ENCODE measurements at places on chromosomes 13 and 19.

DNA sequence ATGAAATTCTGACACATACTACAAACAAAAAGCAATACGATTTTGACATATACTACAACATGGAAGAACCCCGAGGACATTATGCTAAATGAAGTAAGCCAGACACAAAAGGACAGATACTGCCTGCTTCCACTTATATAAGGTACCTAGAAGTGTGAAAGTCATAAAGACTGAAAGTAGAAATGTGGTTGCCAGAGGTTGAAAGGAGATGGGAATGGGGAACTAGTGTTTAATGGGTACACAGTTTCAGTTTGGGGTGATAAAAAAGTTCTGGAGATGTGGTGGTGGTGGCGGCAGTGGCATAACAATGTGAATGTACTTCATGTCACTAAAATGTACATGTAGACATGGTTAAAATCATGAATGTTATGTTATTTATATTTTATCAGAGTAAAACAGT is 12.1 kb upstream of the NDFIP2 start:
- H3K27ac ChIP-seq, result no peak overlapping the region
- H3K36me3 ChIP-seq, result no peaks in the 10 kb centered on the region
- no peak for DNase-seq

DNA sequence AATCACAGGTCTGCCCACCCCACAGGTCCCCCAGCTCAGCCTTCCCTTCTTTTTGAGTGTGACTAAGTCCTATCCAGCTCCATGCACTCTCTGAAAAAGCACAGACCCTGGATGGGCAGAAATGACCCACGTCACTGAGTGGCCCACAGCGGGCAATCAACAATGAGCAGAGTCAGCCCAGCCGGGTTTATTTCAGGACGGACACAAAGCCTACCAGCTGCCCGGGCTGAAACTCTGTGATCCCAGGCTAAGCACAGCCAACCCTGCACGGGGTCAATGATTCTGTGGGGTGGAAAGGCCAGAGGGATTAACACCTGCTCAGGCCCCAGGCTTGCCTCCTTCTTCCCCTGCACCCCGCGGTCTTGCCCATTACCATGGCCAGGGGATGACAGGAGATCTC is 8.4 kb downstream of the NAPA start:
- H3K27me3 ChIP-seq, result no peaks in the 10 kb centered on the region
- no peak for DNase-seq
- H3K4me3 ChIP-seq, result no peak overlapping the region
- no peaks in the 10 kb centered on the region for H3K36me3 ChIP-seq

DNA sequence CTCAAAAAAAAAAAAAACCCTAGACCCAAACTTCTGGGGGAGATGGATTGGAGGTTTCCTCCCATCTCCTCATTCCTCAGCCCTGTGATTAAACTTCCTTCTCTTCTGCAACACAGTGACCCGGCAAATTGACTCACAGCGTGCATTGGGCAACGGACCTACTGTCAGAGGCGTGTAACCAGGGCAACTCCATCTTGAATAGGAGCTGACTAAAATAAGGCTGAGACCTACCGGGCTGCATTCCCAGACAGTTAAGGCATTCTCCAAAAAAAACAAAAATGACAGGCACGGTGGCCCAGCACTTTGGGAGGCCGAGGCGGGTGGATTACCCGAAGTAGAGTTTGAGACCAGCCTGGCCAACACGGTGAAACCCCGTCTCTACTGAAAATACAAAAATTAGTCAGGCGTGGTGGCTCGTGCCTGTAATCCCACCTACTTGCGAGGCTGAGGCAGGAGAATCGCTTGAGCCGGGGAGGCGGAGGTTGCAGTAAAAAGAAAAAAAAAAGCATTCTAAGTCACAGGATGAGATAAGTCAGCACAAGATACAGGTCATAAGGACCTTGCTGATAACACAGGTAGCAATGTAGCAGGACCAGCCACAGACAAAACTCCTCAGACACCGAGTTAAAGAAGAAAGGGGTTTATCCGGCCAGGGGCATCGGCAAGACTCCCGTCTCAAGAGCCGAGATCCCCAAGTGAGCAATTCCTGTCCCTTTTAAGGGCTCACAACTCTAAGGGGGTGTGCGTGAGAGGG is 5.4 kb upstream of the NLRP7 start:
- peaks cover 23% of the 10 kb centered on the region for H3K27me3 ChIP-seq
- no peak overlapping the region for H3K27ac ChIP-seq
- no peaks in the 10 kb centered on the region for H3K36me3 ChIP-seq
- peak; percentile 49 for DNase-seq
- no peaks in the 10 kb centered on the region for H3K4me1 ChIP-seq

DNA sequence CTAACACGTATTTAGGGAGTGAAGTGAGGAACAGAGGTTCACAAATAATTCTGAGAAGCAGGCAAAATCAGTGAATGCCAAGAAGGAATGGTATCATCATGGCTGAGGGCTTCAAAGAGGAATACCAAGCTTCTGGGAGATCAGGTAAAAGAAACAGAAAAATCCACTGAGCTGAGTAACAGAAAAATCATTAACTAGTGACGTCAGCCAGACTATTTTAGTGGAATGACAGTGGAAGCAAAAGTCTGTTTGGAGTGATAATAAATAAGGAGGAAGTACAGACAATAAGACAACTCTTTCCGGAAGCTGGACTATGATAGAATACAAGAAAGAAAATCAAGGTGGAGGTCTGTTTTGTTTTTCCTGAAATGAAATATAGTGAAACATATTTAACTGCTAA is 83.5 kb downstream of the SACS start:
- no peak for DNase-seq
- no peak overlapping the region for H3K27ac ChIP-seq
- no peaks in the 10 kb centered on the region for H3K4me1 ChIP-seq
- H3K27me3 ChIP-seq, result no peaks in the 10 kb centered on the region
- no peak overlapping the region for H3K4me3 ChIP-seq
- H3K36me3 ChIP-seq, result peaks cover 36% of the 10 kb centered on the region

GRCh38 chr13:28489524-28489931 is 5.4 kb downstream of the FLT1 start:
- no peaks in the 10 kb centered on the region for H3K4me1 ChIP-seq
- peaks cover 60% of the 10 kb centered on the region for H3K27me3 ChIP-seq

GRCh38 chr19:46133777-46134241 is 9.3 kb upstream of the IGFL3 start:
- peaks cover 14% of the 10 kb centered on the region for H3K27me3 ChIP-seq
- no peak overlapping the region for H3K27ac ChIP-seq
- no peak for DNase-seq
- H3K4me1 ChIP-seq, result peaks cover 11% of the 10 kb centered on the region

DNA sequence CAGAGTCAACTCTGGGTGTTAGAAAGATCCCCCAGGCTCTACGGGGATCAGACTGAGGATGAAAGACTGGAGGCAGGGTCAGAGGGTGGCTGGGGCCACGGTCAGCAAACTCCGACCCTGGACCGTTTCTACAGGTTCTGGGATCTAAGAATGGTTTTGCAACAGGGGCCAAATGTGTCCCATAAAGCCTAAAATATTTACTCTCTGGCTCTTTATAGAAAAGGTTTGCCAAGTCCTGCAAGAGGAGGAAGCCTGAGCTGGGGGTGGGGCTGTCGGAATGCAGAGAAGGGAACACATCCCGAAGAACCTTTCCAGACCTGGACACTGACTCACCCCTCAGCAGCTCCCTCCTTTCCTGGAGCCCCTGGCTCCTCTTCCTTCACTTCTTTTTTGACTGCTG is 20.7 kb downstream of the LIG1 start:
- no peak for DNase-seq
- H3K27ac ChIP-seq, result no peak overlapping the region
- peaks cover 6% of the 10 kb centered on the region for H3K36me3 ChIP-seq
- H3K4me1 ChIP-seq, result no peaks in the 10 kb centered on the region
- no peak overlapping the region for H3K4me3 ChIP-seq

DNA sequence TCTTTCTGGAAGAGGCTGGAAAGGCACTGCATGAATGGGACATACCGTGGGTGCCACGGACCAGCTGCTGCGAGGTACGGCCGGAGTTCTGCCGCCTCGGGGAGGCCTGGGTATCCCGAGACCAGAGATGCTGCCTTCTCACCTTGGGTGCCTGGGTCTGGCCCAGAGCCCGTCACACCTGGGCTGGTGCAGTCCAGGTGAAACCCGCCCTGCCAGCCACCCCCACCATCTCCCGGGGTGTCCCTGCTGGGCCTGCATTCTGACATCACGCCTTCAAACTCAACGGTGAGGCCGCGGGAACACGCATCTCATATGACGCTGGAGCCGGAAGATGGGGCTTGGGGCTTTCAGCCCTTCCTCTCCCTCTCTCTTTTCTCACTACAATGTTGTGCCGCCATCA is 98.0 kb downstream of the GADD45B start:
- no peaks in the 10 kb centered on the region for H3K36me3 ChIP-seq
- no peak for DNase-seq
- H3K27me3 ChIP-seq, result no peaks in the 10 kb centered on the region
- no peak overlapping the region for H3K4me3 ChIP-seq

- no peak overlapping the region for H3K27ac ChIP-seq
- DNase-seq, result no peak
- H3K36me3 ChIP-seq, result no peaks in the 10 kb centered on the region
- H3K27me3 ChIP-seq, result no peaks in the 10 kb centered on the region
Observed at GRCh38 chr13:101289764-101290163, 126.5 kb downstream of the NALCN start.

DNA sequence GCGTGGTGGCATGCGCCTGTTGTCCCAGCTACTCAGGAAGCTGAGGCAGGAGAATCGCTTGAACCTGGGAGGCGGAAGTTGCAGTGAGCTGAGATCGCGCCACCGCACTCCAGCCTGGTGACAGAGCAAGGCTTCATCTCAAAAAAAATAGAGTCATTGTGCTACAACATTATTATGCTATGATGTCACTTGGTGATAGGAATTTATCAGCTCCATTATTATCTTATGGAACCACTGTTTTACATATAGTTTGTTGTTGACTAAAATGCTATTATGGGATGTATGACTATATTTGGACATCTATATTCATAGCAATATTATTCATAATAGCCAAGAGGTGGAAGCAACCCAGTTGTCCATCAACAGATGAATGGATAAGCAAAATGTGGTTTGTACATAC is 26.4 kb upstream of the SLC7A1 start:
- H3K27ac ChIP-seq, result no peak overlapping the region
- no peaks in the 10 kb centered on the region for H3K36me3 ChIP-seq
- no peak for DNase-seq
- H3K4me3 ChIP-seq, result no peak overlapping the region
- no peaks in the 10 kb centered on the region for H3K4me1 ChIP-seq
- H3K27me3 ChIP-seq, result peaks cover 28% of the 10 kb centered on the region

- no peaks in the 10 kb centered on the region for H3K36me3 ChIP-seq
- no peak for DNase-seq
Observed at GRCh38 chr19:50640368-50640767, 687 bp upstream of the SYT3 start.

DNA sequence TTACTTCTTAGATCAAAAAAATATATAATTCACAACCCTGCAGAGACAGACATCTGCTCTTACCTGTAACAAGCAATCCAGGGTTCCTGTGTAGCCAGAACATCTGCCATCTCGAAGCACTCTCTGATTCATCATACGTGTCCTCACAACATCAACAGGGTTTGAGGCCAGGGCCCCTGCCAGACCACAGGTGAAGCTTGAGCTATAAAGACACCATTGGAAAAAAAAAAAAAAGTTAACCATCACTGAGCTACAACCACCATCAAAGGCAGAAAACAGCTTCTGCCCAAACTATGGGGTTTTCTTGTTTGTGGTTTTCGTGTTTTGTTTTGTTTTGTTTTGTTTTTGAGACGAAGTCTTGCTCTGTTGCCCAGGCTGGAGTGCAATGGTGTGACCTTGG is 19.3 kb downstream of the SLC25A30 start:
- H3K4me1 ChIP-seq, result no peaks in the 10 kb centered on the region
- no peak overlapping the region for H3K27ac ChIP-seq
- H3K27me3 ChIP-seq, result no peaks in the 10 kb centered on the region
- no peak overlapping the region for H3K4me3 ChIP-seq

GRCh38 chr13:51240958-51241357 is 18.8 kb downstream of the FAM124A start:
- H3K36me3 ChIP-seq, result no peaks in the 10 kb centered on the region
- no peaks in the 10 kb centered on the region for H3K4me1 ChIP-seq
- no peak overlapping the region for H3K4me3 ChIP-seq
- H3K27me3 ChIP-seq, result no peaks in the 10 kb centered on the region
- no peak overlapping the region for H3K27ac ChIP-seq

DNA sequence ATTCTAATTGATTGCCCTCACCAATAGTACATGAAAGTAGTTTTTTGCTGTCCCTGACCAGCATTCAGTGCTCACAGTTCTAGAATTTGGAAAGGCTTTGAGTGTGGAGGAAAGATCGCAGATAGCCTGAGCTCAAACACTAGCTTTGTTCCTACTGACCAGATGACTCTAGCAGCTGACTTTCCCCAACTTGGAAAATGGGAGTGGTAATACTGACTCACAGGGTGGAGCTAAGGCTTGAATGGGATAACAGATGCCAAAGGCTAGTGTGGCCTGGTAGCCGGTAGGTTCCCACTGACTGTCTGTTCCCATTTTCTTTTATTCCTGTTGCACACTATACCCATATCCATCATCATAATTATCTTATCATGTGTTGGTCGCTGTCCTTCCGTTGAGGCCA is 3.7 kb downstream of the ZSCAN22 start:
- H3K27me3 ChIP-seq, result no peaks in the 10 kb centered on the region
- DNase-seq, result peak; percentile 88
- peaks cover 21% of the 10 kb centered on the region for H3K4me1 ChIP-seq
- no peaks in the 10 kb centered on the region for H3K36me3 ChIP-seq
- peak overlapping the region; percentile 19 for H3K27ac ChIP-seq
- no peak overlapping the region for H3K4me3 ChIP-seq

DNA sequence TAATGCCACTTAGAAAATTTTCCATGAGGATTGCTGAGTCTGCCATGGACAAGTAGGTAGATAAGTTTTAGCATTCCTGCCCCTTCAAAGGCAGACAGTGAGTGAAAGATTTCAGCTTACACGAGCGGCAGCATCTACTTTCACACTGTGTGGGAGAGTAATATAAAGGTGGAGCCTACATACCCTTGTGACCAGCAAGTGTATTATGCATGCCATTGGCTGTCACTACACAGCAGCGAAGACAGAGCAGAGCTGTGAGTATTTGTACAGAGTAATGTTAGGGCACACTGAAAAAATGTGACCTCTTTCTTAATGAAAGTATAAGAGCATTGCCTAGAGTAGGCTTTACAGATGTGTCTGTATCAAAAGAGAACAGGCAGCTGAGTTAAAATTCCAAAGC is 14.0 kb downstream of the SLITRK6 start:
- no peaks in the 10 kb centered on the region for H3K27me3 ChIP-seq
- H3K4me3 ChIP-seq, result no peak overlapping the region
- no peaks in the 10 kb centered on the region for H3K4me1 ChIP-seq
- no peak overlapping the region for H3K27ac ChIP-seq
- DNase-seq, result no peak

Data from PC-3 (cell line).